ENCODE measurements at places on chromosomes 1 and 21.

DNA sequence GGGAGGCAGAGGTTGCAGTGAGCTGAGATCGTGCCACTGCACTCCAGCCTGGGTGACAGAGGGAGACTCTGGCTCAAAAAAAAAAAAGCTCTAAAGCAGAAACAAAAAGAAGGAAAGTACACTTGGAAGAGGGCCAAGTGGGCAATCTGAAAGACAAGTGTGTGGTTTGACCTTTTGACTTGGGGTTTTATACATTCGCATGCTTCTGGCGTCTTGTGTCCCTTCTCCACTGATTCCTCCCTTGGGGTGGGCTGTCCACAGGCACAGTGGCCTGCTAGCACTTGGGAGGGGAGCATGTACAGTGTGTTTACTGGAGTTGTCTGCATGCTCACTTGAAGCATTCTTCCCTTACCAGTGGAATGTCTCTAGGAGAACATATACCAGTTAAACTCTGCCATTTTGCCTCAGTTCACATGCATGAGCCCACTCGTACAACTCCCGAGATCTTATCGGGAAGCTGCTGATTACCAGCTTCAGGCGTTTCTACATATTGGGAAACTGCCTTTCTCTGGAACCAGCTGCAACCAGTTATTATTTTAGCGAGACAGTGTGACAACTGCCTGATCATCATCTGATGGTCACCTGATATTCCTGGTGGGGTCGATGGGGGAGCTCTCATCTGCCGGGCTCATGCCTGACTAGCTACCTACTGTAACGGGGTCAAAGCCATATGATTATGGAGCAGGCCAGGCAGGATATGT lies 113.5 kb upstream of the ZNF678 start:
- DNase-seq: no peak

DNA sequence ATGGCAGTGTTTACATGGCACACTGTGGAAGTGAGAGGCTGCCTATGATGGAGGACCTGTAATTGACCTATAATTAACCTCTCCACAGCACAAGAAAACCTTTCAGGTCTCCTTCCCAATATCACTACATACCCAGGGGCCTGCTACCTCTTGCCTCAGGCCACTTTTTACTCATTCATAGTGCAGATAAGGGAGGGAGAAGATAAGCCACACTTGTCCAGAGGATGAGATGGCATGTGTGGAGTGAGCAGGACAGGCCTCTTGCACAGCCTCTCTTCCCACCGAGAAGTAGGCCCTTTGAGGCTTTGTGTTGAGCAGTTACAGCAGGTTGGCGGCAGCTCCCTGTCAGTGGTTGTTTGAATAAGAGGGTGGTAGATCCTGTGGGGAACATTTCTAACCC lies 31.1 kb upstream of the IKBKE start:
- DNase-seq: no peak

DNA sequence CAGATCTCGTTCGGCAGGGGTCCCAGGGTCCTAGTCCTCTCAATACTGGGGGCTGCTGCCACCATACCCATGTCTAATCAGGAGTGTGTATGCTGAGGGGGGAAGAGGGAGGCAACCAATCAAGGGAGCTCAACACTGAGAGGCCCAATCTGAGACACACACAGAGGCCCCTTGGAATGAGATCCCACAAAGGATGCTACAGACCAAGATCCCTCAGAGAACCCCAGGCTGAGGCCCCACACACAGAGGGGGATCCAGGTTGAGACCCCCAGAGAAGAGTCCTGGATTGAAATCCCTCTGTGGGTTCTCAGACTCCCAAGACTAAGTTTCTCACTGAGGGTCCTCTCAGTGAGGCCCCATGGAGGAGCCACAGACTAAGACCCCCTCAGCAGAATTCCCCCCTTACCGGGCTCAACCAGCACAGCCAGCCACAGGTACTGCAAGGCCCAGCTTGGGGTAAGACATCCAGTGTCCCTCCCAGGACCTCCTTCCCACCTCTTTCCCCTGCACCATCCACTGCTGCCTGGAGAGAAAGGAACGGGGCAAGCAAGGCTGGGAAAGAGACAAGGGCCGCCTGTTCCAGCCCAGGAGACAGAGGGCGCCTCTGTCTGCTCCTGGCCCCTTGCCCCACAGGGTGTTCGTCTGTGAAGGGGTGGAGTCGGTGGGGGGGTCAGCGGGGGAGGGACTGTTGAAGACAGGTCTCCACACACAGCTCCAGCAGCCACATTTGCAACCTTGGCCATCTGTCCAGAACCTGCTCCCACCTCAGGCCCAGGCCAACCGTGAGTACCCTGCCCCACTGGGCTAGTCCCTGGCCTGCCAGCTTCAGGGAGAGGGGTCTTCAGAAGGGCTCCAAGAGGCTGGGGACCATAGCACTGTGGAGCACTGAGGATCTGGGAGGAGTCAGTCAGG lies at the start of gene S100A1:
TSS of gene S100A1 (plus strand) at position 720 of the 912 bp plus-strand sequence. CDS start 2,088 bp downstream, outside the sequence.
- no peak for DNase-seq

DNA sequence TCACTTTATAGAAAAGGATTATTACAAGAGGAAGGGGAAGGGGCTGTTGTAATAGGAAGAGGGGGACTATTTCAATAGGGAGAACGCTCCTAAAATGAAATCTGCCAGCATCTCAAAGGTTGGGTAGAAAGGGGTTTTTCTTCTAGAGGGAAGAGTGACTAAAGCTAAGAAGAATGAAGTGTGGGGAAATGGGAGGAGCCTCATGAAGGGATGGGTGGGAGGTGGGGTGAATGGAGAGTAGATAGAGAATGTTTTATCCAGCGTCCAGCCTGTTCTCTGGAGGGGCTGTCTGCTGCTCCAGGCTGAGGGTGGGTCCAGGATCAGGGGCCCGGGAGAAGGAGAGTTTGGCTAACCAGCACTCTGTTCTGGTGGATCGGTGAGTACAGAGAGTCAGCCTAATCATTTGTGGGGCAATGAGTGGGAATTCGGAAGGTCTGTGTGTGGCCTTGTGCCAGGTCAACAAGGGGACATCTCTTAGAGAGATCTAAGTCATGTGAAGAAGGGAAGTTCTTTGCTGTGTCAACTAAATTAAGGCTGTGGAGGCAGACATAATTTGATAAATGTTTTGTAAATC lies 25.2 kb downstream of the VN1R5 start:
- no peak for DNase-seq

DNA sequence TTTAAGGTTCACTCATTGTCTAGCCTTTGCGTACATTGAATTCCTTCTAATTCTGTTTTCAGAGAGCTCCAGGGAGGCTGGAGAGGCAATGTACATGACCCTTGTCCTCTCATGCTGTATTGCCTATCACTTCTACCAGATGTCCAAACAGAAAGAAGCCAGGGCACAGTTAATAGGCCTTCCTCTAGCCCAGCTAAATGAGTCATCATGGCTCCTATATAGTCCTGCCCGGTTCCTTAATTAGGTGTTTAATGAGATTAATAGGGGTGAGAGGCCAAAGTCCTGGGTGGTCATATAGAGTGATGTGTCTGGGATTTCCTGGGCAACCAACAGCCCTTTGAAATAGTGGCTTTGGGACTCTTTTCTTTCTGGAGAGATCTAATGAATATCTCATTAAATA lies 76.3 kb downstream of the ZSCAN20 start:
- DNase-seq: no peak

GRCh38 chr1:17636612-17637011 lies 97.1 kb downstream of the ARHGEF10L start:
- DNase-seq: no peak

DNA sequence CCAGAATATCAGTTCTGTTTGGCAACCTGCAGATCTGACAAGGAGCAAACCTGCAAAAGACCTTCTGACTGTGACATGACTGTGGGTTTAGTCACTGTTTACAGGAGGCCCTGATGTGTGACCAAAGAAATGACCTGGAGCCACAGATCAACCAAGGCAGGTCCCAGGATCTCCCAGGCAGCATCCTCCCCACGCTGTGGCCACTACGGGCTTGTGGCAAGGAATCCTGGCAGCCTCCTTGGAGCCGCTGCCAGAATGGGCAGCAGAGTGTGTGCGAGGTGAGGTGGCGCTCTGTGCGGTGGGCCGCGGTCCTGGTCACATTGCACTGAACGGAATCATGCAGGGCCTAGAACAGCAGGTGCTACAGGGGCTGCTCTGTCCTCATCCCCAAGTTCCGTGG lies 15.9 kb downstream of the MCM3AP start:
- DNase-seq: no peak

DNA sequence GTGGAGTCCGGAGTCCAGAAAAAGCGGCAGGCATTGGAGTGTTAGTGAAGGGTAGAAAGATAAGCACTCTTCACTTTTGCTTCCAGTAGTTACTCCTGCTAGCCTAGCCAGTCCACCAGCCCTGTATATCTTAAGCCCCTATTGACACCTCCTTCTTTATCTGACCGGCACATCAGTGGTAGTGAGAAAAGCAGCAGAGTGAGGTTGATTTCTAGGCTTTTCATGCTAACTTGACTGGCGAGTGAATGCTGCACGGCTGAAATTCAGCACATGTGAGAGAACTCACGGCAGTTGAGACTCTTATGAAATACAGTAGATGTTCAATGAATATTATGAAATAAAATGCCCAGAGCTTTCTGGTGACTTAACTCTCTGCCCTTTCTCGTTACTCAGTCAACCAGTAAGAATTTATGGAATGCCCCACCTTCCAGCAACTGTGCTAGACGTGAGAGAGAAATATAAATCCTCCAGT lies 128.2 kb downstream of the CACHD1 start:
- no peak for DNase-seq

- DNase-seq: no peak
Observed at GRCh38 chr1:11720525-11720924, 15.4 kb upstream of the AGTRAP start.

Data from stimulated activated CD8-positive, alpha-beta memory T cell treated with anti-CD3 and anti-CD28 coated beads, Interleukin-2, amount 100 ng/mL, for 48 hours (primary cell).